Inflammatory macrophage (primary cell): ENCODE measurements at places on chromosomes 5 and 9.
A peak's percentile ranks its signal among the peaks of the same experiment; 100 is the strongest.

- DNase-seq: no peak
Observed at GRCh38 chr5:73183481-73183891, 10.5 kb downstream of the TMEM174 start.

GRCh38 chr9:113879318-113879717 lies 3.2 kb downstream of the ZNF618 start:
- DNase-seq: no peak

DNA sequence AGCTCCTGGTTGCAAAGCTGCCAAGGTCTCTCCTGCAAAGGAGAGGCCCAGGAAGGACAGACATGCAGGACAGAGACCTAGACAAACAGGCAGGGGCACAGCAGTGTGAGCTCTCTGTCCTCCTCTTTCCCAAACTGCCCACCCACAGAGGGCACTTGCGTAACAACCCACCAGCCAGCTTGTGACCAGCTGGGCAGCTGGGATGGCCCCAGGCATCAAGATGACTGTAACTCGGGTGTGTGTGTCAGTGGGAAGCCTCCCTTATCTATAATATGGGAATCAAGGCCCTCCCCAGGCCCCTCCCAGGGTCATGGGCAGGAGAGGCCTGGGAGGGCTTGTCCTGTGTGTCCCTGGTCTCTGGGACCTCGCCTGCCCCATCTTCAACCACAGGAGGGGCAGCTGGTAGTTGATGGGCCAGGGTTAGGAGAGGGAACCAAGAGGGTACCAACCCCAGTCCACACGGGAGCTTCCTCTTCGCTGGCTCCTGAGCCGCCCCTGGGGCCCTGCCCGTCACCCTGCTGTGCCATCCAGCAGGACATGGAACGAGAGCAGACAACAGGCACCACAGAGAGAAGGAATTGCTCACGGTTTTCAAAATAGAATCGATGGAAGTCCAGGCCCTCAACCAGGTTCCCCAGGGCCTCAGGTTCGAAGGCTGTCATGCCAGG lies 37.9 kb downstream of the SLC6A7 start:
- DNase-seq: peak; percentile 74

DNA sequence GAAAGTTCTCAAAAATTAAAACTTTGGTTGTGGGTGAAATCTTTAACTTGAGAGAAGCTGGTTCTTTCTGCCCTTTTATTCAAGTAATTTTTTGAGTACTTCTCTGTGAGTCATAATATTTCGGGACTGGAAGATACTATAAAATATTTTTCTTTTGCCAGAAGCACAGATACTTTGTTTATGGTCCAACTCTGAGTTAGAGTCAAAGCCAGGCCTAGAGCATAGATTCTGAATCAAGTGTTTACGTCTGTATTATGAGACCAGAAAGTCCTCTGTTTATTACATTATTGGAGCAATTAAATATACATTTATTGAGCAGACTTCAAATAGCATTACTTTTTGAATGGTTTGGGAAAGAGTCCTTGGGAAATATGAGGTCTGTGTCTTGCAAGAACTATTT lies 187.9 kb downstream of the FER start:
- no peak for DNase-seq

DNA sequence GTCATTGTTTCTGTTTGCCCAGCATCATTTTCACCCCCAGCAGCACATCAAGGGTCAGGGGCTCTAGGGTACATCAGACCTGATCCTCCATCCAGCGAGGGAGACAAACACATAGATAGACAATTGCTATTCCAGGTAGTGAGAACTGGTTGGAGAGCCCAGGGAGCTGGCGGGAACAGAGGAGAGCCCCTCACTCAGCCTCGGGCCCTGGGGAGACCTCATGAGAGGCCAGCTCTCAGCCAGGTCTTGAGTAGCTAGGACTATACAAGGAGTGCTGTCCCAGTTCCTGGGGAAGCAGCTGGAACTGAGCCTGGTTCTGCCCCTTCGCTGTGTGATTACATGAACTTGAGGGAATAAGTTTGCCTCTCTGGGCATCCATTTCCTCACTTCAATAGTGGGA lies 80.3 kb downstream of the HRH2 start:
- DNase-seq: no peak

- DNase-seq: no peak
Observed at GRCh38 chr5:26942481-26942880, 95.9 kb downstream of the CDH9 start.

DNA sequence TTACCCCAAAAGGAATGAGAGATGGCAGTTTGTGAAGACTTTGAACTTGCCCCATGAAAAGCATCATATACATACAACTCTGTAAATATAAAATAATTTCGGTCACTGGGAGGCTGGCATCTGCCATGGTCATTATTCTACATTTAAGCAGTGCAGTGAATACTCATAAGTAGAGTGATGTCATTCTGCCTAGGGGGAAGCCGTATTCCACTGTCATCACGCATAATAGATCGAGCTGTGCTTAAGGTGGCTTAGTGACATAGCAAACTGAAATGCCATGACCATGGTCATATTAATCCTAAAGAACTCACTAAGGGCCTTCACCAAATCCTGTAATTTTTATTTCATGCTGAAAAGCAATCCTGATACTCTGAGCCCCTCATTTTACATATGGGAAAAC lies 42.4 kb upstream of the NR4A3 start:
- DNase-seq: no peak

GRCh38 chr5:5558638-5559527 lies 136.4 kb downstream of the ICE1 start:
- no peak for DNase-seq

GRCh38 chr5:78760366-78760765 lies 111.8 kb upstream of the LHFPL2 start:
- DNase-seq: peak; percentile 65

DNA sequence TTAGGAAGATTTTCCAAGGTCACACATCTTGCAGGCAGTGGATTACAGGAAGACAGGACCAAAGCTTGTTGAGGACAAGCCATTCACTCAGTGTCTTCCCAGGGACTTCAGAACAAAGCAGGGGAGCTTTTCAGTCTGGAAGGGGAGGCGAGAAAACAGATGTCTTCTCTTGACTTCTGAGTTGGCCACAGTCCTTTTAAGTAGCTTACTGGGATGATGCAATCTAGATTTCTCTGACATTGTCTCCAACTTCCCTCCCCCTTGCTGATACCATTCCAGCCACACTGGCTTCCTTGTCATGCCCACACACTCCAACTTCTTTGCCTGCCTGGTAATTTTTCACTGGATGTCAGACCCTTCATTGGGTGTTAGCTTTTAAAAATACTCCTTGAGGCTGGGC lies 174.2 kb upstream of the TBC1D2 start:
- peak; percentile 44 for DNase-seq

DNA sequence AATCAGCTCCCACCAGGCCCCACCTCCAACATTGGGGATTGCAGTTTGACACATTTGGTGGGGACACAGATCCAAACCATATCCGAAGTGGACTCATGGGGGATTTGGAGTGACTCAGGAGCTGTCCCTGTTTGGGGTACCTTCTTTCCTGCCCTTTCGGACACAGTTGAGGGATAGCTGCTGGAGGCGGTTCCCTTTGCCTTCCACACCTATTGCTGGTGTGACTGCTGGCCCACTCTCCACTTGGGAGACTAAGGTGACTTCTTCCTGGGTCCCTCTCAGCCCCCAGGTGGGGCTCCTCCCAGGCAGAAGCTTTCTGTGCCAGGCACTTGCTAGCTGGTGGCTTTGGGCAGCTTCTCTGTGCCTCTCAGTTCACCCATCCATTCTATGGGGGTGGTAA lies 26.6 kb downstream of the LAMC3 start:
- DNase-seq: no peak

DNA sequence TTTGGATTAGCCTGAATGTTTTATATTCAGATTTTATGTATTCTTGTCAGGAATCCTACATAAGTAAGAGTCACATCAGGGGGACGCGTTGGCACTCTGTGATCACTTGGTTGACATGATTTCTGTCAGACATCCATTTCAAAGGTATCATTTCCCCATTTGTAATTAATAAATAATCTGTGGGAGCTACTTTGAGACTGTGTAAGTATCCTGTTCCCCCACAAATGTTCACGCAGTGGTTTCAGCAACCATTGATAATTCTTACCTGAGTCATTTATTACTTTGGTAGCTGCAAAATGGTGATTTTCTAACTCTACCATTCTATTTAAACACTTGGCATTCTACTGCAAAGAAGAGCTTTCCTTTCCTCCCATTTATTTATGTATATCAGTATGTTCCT lies 56.9 kb upstream of the TBC1D2 start:
- DNase-seq: no peak

- DNase-seq: peak; percentile 18
Observed at GRCh38 chr5:66646570-66646969, 50.4 kb downstream of the MAST4 start.

- no peak for DNase-seq
Observed at GRCh38 chr9:17472126-17472525, 106.7 kb upstream of the SH3GL2 start.

DNA sequence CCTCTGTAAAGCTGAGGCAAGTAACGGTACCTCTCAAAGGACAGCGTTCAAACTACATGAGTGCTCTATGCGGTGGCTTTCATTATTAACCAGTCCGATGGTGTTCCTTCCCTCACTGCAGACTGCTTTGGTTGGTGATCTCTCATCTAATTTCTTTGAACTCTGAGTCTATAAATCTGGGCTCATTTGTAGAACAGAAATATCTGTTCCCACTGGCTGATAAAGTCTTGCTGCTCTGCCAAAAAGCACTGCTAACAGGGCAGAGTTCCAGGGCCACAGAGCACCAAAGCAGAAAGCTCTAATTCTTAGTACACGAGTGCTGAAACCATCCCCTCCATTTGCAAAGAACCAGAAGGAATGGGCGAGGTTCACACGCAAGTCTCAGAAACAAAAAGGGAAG lies 81.9 kb downstream of the MED27 start:
- DNase-seq: no peak

- DNase-seq: no peak
Observed at GRCh38 chr5:89216606-89217005, 333.6 kb upstream of the MEF2C start.

DNA sequence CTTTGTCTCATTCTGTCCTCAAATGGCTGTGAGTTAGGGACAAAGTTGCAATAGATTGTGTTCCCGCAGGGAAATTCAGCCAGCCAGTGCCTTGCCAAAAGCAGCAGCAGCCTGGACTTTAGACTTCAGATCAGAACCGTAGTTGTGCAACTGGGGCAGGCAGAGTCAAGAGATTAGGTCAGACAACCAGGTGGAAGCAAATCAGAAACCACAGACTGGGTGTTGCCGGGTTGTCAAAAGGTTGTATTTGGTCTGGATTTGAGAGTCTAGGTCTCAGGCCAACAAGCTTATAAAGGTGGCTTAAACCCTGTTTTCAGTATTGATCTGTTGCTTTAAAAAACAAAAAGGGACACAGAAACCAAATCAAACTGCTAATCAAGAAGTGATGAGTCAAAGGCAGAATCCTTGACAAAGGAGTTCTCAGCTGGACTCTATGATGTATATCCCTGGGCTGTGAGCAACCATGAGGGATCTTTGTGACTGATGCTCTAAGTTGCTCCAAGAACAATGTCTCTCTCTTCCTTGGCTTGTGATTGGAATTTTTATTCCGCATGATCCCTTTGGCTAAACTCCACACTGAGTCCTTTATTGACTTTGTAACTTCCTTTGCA lies 20.9 kb downstream of the RFK start:
- no peak for DNase-seq

GRCh38 chr5:96930589-96930988 lies 5.3 kb upstream of the LNPEP start:
- DNase-seq: no peak

GRCh38 chr9:137085920-137086530 lies 760 bp upstream of the MAN1B1 start:
- no peak for DNase-seq

- no peak for DNase-seq
Observed at GRCh38 chr9:109708451-109708945, 71.5 kb upstream of the PALM2AKAP2 start.

DNA sequence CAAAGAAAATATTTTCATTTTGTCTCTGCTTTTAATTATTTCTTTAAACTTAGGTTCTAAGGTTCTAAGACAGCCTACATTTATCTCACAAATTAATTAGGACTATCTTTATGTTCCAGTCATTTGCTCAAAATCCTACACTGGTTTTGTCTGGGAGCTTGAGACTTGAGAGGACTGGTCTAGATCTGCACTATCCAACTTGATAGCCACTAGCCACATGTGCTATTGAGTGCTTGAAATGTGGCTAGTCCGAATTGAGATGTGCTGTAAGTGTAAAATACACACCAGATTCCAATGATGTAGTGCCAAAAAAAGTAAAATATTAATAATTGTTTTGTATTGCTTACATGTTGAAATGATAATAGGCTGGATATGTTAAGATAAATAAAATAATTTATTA lies 7.2 kb downstream of the CDC37L1 start:
- DNase-seq: no peak

DNA sequence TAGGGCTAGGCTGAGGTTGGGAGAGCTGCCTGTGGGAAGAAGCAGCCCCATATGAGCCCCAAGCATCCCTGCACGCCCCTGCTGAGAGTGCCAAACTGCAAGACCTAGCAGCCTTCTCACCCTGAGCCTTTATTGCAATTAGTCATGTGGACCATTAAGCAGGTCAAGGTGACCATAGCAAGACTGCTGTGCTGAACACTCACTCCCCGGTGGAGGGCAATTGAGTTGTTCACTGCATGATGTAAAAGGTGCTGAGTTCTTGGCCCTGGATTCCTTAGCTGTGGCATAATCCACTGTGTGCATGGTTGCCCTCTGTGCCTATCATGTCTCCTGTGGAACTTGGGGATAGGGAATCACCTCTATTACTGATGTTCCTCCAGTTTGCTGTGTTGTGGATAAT lies 131.1 kb downstream of the FOXD1 start:
- DNase-seq: no peak

DNA sequence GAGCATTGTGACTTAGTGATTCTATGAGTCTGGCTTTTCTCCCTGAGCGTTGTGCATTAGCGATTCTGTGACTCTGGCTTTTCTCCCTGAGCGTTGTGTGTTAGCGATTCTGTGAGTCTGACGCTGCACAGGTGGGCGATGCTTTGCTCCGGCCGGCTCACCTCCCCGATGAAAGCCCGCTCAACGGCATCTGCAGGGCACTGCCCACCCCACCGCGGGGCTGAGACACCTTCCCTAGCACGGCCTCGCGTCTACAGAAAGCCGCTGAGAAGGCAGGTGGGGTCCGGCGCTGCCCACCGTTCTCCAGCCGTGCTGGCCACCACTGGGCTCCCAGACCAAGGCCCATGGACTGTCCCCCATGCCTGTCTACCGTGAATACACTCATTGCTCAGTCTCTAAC lies 12.8 kb upstream of the SLC9A3 start:
- DNase-seq: no peak
